ENCODE measurements at places on chromosomes 12 and 14.

DNA sequence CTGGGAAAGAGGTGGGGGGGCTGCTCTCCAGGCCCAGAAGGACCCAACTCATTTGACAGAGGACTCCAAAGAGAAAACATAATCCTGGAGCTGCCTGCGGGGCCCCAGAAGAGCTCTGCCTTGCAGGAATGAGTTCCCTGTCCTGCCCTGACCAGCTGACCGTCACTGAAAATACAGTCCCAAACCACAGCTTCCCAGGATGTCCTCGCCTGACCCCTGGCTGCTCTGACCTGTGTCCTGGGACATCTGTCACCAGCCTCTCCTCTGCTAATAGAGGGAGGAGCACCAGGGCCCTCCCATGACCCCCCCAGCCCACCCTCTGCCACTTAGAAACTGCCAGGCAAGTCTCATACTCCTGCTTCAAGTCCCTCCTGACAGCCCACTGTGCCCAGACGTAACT lies 9.8 kb downstream of the FIGNL2 start:
- no peak for DNase-seq

- peak; percentile 29 for DNase-seq
These were observed 4.4 kb downstream of the VDR start for GRCh38 chr12:47900131-47901062.

- no peak for DNase-seq
These were observed 60.8 kb upstream of the C14orf180 start for GRCh38 chr14:104518659-104519350.

DNA sequence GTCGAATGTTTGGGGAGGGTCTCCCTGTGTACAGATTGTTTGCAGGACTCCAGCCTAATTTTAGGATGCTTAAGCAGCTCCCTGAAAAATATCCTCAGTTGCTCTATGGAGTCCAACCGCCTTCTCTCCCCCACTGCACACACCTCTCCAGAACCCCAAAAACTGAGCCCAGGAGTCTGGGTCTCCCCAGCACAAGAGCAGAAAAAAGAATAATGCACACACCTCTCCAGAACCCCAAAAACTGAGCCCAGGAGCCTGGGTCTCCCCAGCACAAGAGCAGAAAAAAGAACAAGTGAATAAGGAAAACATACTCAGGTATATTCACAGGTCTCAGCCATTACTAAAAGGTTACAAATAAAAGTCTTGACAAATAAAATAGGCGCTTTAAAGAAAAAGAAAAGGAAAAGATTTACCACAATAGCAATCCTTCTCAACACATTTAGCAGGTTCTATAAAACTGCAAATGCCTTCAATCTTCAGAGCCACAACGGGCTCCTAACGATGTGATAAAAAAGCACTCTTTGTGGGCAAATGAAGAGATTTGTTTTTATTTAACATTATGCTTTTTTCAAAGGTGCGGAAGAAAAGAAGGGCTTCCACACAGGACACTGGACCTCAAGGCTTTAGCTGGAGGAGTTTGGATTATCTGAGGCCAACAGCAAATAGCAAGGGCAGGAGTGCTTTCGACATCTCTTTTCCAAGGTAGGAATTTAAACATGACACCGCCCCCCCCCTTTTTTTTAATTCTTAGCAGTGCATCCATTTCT lies 8.2 kb downstream of the BCL11B start:
- DNase-seq: no peak

DNA sequence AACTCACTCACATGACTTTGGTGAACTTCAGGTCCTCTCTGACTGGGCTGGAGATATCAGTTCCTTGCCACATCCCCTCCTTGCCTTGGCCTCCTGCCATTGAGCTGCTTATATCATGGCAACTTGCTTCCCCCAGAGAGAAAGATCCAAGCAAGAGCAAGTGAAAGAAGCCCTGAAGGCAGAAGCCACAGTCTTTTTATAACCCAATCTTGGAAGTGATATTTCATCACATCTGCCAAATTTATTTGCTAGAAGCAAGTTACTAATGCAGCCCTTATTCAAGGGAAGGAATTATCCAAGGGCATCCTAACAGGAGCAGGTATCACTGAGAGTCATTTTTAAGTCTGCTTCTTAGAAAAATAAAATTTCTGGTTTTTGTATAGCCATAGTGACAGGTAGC lies 127.8 kb downstream of the SLC38A4 start:
- DNase-seq: no peak

DNA sequence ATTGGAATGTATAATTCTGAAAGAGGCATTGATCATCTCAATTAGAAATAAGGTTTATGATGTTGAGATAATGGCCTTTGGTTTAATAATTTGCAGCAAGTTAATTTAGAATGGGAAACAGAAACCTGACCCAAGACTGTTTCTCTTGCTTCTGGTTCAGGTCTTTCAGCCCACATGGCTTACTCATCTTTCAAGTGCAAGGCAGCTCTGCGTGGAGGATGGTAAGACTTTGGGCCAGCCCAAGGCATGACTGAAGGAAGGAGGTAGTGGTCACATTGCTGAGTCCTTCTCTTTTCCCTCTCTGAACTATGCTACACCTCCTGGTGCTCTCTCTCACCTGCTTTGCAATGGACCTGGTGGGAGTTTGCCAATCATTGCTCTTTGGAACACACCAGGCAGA lies 98.7 kb downstream of the CAND1 start:
- no peak for DNase-seq

GRCh38 chr12:78418919-78419318 lies 445.7 kb upstream of the SYT1 start:
- no peak for DNase-seq

- no peak for DNase-seq
These were observed 160.3 kb upstream of the ABCD2 start for GRCh38 chr12:39779768-39780340.

DNA sequence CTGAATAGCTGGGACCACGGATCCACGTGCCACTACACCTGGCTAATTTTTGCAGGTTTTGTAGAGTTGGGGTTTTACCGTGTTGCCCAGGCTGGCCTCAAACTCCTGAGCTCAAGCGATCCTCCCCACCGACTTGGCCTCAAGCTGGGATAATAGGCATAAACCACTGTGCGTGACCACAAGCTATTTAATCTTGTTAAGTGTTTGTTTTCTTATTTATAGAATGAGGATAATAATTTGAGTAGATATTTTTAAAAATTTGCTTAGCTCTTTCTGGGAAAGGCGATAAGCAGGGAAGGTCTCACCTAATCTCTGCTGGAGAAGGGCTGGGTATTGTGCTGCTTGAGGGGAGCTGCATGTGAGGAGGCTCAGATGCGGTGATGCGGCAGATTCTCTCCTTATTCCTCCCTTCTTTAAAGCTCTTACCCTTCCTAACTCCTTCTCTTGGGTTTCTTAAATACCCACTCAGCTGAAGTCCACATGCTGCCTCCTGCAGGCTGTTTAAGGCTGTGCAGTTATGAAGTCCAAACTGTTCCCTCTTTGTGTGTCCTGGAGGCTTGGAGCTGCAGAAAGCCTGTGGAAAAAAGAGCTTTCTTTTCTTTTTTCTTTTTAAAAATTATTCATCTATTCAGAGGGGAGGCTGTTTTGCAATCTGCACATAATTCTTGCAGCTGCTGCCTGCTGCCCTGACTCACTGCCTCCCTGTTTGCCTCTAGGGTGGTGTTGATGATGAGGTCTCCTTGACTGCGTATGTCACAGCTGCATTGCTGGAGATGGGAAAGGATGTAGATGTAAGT lies 37.9 kb downstream of the A2ML1 start:
- DNase-seq: no peak

GRCh38 chr12:88904705-88905104 lies 324.4 kb upstream of the KITLG start:
- no peak for DNase-seq

- no peak for DNase-seq
These were observed 12.6 kb downstream of the CNIH1 start for GRCh38 chr14:54428527-54428926.

DNA sequence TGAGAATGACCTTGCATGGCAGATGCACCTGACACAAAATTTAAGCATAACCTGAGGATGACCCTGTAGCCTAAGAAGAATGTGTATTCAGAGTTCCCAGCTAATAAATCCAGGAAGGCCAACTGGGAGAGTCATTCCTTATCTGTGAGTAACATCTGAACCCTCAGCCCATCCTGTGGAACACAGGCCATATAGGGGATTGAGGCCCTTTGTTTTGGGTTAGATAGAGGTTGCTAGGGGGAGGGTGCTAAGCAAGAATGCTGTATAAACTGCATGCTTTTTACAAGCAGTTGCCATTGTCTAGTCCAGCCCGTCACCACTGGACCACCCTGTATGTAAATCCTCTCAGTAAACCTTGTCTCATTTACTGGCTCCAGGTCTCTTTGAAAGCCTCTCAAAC lies 77.0 kb downstream of the BICD1 start:
- DNase-seq: no peak

DNA sequence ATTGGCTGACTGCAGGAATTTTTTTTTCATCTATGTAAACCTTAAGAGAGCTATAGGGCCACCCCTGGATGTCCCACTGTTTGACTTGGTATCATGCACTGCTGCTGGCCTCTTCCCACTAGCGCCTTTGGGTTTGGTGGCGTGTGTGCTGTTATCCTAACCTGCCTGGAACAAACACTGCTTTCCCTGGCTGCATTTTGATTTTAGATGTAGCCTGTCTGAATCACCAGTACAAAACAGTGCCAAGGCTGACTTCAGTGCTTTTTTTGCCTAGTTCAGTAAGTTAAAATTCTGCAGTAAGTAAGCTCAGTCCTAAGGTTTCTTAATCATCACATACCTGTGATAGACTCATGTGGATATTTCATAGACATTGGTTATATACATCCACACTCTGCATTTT lies 99.2 kb downstream of the EML1 start:
- no peak for DNase-seq
